ENCODE measurements at places on chromosomes 4 and X.

- DNase-seq, result no peak
- no peak overlapping the region for H3K4me3 ChIP-seq
- H3K27ac ChIP-seq, result no peak overlapping the region
Measured at GRCh38 chr4:2604614-2605013, 68.2 kb downstream of the FAM193A start.

- peaks cover 3% of the 10 kb centered on the region for H3K27me3 ChIP-seq
- H3K27ac ChIP-seq, result no peak overlapping the region
- no peaks in the 10 kb centered on the region for H3K36me3 ChIP-seq
- no peak overlapping the region for H3K4me3 ChIP-seq
- no peaks in the 10 kb centered on the region for H3K4me1 ChIP-seq
Measured at GRCh38 chr4:72319601-72320021, 249.4 kb downstream of the ADAMTS3 start.

DNA sequence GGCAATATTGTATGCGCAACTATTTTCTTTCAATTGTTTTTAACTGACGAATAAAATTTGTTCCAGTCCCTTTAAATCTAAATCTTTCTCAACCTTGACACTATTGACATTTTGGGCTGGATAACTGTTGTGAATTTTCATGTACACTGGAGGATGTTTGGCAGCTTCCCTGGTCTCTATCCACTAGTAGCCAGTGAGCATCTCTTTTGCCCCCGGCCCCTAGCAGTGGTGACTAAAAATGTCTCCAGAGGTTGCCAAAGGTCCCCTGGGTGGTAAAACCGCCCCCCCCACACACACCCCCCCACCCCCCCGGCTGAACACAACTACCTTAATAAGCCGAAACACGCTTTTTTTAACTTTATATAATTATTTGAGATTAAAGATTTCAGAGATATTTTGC is 514 bp downstream of the FANCB start:
- peak overlapping the region; percentile 85 for H3K4me3 ChIP-seq
- H3K36me3 ChIP-seq, result no peaks in the 10 kb centered on the region
- H3K27ac ChIP-seq, result peak overlapping the region; percentile 64

- no peak overlapping the region for H3K27ac ChIP-seq
- H3K36me3 ChIP-seq, result no peaks in the 10 kb centered on the region
- DNase-seq, result no peak
- no peaks in the 10 kb centered on the region for H3K27me3 ChIP-seq
Measured at GRCh38 chrX:43728966-43729365, 72.9 kb downstream of the MAOA start.

DNA sequence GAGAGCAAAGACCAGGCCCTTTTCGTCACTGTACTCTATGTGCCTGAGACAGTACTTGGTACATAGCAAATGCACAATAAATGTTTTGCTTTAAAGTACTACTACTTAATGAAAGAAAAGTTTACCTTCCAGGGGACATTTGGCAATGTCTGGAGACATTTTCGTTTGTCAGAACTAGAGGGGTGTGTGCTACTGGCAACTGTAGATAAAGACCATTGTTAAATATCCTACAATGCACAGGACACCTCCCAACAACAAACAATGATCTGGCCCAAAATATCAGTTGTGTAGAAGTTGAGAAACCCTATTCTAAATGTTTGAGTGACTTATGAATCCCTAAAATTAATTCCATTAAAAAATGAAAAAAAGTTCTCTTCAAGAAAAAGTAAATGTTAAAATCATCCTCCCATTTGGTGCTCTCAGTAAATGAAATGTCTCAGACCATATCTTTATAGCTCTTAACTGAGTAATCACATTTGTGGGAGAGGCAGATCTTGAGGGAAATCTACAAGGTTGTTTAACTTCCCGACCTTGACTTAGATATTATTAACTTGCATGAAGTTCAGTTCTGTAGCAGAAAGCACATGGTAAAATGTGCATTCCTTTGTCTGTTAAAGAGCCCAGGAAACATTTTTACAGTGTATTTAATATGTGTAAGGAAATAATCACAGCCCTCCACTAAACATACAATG is 18.5 kb downstream of the EGFL6 start:
- no peaks in the 10 kb centered on the region for H3K4me1 ChIP-seq
- DNase-seq, result no peak
- peaks cover 19% of the 10 kb centered on the region for H3K27me3 ChIP-seq
- no peak overlapping the region for H3K4me3 ChIP-seq
- H3K36me3 ChIP-seq, result no peaks in the 10 kb centered on the region
- no peak overlapping the region for H3K27ac ChIP-seq

- H3K27ac ChIP-seq, result no peak overlapping the region
- no peaks in the 10 kb centered on the region for H3K27me3 ChIP-seq
- H3K36me3 ChIP-seq, result no peaks in the 10 kb centered on the region
- no peak overlapping the region for H3K4me3 ChIP-seq
- DNase-seq, result no peak
Measured at GRCh38 chr4:152610131-152610530, 69.7 kb downstream of the TMEM154 start.

DNA sequence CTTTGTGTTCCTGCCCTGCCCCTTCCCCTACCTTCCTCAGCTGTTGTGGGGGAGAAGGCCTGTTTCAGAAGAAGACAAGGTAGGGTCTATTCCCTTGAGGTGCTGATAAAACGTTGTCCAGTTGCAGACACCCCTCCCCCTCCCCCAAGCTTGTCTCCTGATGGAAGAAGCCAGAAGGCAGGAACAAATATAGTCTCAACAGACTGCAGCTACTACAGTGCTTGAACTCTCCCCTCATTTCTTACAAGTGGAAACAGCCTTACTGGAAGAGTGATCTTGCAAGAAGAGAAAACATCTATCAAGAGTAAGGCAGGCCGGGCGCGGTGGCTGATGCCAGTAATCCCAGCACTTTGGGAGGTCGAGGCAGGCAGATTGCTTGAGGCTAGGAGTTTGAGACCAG is 11.0 kb upstream of the MAP7D3 start:
- no peaks in the 10 kb centered on the region for H3K27me3 ChIP-seq
- no peak overlapping the region for H3K27ac ChIP-seq
- no peaks in the 10 kb centered on the region for H3K36me3 ChIP-seq
- H3K4me1 ChIP-seq, result peaks cover 10% of the 10 kb centered on the region
- no peak for DNase-seq

DNA sequence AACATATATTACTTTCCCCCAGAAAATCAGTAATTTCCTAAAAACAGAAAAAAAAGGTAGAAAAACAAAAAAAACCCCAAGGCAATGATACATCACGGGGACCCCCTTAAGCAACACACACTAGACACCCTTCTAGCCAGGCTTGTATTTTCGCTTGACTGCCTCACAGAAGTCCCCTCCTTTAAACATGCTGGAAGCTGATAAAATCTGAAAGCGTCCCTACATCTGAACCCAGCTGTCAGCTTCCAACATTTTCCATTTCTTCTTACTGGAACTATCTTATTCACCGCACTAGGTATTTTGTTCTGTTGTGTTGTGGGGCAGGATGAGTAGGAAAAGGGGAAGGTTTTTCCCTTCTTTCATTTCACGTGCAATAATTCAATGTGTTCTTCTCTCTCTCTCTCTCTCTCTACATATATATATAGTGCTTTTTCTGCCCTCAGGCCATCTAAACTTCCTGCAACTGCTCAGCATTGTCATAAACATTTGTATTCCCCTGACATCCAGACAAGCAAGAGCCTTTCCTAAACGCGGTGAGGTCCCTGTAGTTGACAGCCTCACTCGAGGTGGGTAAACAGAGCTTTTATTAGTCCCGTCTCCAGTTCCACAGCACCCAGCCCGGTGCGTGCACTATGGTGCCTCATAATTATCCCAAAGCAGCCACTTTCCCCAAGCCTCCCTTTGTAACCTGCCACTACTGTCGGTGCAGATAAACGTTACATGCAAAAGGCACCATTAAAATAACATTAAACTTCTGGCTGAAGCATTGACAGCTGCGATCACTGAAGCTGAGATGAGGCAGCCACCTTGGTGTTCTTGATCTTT is 82.5 kb downstream of the GATB start:
- no peaks in the 10 kb centered on the region for H3K27me3 ChIP-seq
- H3K4me1 ChIP-seq, result no peaks in the 10 kb centered on the region
- no peak for DNase-seq
- H3K36me3 ChIP-seq, result peaks cover 4% of the 10 kb centered on the region
- no peak overlapping the region for H3K4me3 ChIP-seq

DNA sequence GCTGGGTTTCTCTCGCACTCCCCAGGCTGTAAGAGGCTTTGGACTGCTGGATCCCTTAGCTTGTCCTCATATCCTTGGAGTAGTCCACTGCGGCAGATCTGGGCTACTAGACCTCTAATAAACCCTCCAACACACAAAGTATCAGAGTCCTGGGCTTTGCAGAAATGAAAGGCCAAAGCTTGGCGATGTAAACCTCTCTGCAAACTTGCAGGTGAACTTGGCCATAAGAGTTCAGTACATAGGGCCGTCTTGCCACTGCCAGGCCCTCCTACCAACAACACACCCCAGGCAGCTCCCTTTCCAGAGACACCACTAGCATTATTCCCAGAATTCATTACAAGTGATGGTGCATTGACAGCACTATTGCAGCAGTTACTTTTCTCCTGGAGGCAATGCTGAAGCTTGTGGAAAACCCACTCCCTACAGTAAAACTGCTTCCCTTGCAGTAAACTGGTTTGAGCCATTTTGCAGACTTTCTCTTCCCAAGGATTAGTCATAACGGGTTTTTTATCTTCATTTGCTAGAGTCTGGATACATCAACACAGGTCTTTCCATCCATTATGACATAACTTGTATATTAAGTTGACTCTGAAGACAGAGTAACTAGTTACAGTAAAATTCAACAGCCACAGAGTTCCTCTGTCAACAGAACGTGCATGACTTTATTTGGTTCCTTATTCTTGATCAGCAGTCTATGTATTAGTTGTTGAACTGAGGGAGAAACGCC is 2.4 kb downstream of the ANKRD50 start:
- no peak overlapping the region for H3K4me3 ChIP-seq
- no peaks in the 10 kb centered on the region for H3K36me3 ChIP-seq
- DNase-seq, result no peak

DNA sequence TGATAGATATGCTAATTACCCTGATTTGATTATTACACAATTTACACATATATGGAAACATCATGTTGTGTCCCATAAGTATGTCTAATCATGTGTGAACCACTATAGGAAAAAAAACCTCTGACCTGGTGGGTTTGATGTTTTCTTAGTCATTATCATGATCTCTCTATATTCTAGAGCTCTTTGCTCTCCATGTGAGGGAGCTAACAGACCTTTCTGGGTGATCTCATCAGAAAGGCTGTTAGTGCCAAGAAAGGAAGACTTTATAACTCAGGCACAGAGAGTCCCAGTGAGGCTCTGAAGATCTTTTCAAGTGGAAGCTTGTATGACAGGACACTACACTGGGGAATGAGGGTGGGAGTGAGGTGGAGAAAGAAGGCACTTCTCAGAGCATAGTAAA is 527.7 kb upstream of the MAGEB2 start:
- H3K36me3 ChIP-seq, result no peaks in the 10 kb centered on the region
- no peaks in the 10 kb centered on the region for H3K27me3 ChIP-seq
- no peak for DNase-seq
- H3K4me3 ChIP-seq, result no peak overlapping the region
- no peak overlapping the region for H3K27ac ChIP-seq

DNA sequence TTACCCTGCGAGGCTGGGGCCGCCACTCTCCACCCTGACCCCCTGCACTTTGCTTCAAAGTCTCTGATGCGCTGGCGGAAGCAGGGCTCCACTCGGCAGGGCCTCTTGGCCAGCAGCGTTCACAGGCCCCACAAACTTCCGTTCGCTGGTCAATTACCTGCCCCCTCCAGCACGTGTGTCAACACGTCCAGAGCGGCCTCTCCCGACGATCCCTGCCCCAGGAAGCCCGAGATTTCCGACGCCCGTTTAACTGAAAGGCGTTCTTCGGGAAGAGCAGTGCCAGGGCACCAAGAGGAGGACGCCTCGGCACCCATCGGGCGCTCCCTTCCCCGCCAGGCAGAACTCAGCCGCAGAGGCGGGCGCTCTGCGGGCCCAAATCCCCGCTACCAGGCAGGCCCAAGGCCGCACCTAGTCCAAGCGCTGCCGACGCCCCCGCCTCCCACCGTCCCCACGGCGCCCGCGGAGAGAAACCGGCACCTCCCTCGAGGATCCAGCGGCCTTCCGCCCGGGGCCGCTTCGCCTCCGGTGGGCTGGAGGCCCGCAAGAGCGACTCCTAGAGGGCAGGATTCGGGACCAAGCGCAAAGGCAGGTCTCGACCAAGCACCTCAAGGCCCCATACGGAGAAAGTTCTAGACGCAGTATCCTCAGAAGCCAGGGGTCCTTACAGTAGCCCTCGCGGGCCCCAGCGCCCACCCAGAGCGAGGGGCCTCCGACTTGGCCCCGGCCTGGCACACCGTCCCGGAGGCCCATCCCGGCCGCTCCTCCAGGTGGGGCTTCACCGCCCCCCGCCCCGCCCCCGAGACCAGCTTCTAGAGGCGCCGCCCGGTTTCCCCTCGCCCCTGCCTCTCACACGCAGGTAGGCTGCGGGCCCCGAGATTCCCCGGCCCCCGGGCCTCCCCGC is 586 bp downstream of the BCAP31 start:
- H3K27me3 ChIP-seq, result no peaks in the 10 kb centered on the region
- H3K36me3 ChIP-seq, result peaks cover 23% of the 10 kb centered on the region
- peaks cover 61% of the 10 kb centered on the region for H3K4me1 ChIP-seq
- H3K4me3 ChIP-seq, result peak overlapping the region; percentile 68
- DNase-seq, result peak; percentile 34

DNA sequence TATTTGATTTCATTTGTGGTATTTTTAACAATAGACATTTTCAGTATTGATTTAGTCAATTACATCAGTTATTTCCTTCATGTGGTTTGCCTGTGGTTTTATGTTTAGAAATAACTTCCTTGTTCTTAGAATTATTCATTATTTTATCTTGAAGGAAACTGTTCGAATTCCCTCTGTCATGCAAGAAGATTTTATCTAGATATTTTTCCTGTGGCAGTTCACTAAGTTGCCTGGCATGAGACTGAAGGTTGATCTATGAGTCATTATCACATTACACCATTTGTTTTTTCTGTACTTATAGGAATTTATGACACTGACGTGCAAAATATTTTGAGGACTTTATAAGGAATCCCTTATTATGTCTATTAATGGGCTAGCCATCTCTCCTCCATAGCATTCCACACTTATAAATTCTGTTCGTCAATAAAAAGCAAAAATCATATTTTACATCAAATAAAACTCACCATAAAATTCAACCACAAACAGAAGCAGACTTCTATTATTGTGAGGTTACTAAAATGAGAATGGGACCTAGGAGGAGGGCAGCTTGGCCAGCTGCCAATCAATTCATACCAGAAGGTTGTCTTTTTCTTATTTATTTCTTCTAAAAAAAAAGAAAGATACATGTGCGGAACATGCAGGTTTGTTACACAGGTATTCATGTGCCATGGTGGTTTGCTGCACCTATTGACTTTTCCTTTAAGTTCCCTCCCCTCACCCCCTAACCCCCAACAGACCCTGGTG is 179.0 kb downstream of the KCNIP4 start:
- no peak overlapping the region for H3K27ac ChIP-seq
- no peaks in the 10 kb centered on the region for H3K27me3 ChIP-seq
- H3K4me3 ChIP-seq, result no peak overlapping the region
- H3K4me1 ChIP-seq, result no peaks in the 10 kb centered on the region

- no peak overlapping the region for H3K4me3 ChIP-seq
- H3K36me3 ChIP-seq, result no peaks in the 10 kb centered on the region
- H3K4me1 ChIP-seq, result no peaks in the 10 kb centered on the region
- no peaks in the 10 kb centered on the region for H3K27me3 ChIP-seq
- no peak for DNase-seq
- H3K27ac ChIP-seq, result no peak overlapping the region
Measured at GRCh38 chr4:8067945-8068896, 90.4 kb downstream of the ABLIM2 start.

GRCh38 chr4:142705820-142706219 is 140.3 kb downstream of the INPP4B start:
- H3K27me3 ChIP-seq, result no peaks in the 10 kb centered on the region
- no peaks in the 10 kb centered on the region for H3K36me3 ChIP-seq
- DNase-seq, result no peak
- H3K4me1 ChIP-seq, result peaks cover 62% of the 10 kb centered on the region
